NCI-H526 (cell line): ENCODE measurements at places on chromosomes 2 and 18.

DNA sequence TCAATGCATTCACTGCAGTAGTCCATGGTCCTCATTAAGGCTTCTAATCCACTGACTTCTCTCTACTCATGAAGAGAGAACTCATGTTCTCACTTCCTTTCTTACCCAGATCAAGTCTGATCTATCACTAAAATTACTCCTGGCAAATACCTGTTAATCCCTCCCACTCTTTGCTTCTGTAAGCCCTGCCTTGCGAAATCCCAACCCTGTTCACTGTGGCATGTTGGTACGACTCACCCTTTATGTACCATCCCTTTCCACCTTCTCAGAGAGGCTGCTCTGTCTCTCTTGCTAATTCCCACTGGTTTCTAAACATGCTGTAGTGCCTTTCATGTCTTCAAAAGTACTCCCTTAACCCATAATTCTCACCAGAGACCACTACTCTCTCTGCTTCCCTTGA is 272.2 kb upstream of the ACVR2A start:
- no peak for DNase-seq

DNA sequence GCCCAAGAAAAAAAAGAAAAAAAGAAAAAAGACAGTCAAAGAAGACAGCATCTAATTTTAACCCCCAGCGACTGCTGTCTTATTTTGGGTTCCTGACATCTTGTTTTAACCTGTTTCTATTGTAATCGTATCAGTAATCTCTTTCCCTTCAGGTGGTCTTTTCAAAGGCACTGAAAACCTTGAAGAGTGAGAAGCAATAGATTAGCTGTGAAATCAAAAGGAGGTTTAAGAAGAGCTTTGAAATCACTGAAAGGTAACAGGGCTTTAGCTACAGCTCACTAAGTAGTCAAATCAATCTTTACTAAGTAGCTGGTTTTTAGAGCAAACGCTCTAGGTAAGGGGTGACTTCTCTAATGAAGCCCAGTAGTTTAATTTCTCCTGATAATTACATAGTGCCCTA is 5.4 kb upstream of the TANC1 start:
- DNase-seq = no peak

- DNase-seq = no peak
Observed at GRCh38 chr2:28445448-28446258, 50.2 kb upstream of the PLB1 start.

- no peak for DNase-seq
Observed at GRCh38 chr2:67878743-67879142, 184.1 kb downstream of the C1D start.

DNA sequence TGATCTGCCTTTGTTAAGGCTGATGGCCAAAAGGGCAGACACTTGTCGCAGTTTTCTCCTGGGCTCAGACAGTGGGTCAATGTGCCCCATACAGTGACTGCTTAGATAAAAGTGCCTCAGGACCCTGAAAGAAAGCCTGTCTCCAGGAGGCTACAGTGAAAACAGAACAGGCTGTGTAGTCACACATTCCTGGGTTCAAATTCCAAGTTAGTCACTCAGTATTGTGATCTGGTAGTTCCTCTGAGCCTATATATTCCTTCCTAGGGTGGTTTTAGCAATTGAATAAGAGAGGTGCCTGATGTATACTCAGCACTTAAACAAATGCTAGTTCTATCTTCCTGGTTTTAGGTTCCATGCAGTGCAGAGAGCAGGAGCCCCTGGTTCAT is 54.4 kb downstream of the RPL37A start:
- DNase-seq = no peak

- no peak for DNase-seq
Observed at GRCh38 chr2:81195017-81195773, 890.6 kb upstream of the LRRTM1 start.

DNA sequence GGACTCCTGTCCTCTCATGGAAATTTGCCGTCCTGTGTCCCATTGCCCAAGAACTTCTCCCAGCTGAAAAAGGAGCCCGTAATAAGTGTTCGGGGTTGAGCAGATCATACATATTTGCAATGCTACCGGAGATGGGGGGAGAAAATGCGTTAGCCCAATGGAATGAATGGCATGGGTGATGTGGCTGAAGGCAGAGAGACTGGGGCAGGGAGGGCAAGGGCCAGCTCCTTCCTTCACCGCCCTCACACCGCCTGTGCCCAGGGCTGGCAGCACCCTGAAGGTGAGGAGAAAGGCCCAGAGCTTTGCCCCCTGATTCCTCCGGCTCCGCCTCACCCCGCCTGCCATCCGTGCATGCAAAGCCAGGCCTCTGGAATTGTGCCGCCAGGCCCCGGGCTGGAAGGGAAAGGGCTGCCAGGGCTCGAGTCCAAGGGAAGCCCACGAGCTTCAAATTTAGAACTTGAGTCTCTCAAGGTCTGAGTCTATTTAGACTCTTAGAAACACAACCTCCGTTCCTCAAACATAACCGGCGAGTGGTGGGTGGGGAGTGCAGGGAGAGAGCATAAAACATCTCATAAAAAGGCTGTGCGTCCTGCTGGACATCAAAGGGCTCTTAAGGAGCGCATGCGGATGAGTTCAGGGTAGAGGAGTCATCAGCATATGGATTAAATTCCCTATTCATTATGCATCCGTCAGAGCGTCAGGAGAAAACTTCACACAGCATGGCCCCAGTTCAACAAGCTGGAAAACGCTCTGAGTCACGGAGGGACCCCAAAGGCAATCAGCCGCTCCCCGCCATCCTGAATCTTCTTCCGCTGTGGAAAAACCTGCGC is 121.7 kb upstream of the GLI2 start:
- DNase-seq = no peak
